ENCODE measurements at places on chromosomes 2 and 18. TPM values are rescaled to one million over a fixed set of nuclear protein-coding genes. Genes with fewer than 3 reads are reported as not detected.

ARHGAP28 gene
- total RNA-seq: not detected

AQP12B gene
- not detected for total RNA-seq

KANSL1L gene
- 4.8 TPM for total RNA-seq

DNA sequence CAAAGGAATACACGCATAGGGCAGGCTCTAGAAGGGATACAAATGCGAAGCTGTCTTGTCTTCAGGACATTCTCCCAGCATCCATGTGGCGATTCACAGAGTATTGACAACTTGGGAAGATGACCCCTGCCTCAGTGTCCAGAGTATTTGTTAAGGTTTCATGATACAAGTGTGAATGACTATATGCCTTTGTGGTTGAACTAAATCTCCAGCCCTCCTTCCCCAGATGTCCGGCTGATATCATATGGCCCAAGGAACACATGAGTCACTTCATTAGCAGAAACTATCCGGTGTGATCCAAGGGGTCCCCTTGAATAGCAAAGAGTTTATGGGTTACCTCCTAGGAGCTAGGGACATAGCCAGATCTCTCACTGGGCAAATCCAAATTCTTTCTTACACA is 151.0 kb downstream of the INSIG2 start:
- no peak for DNase-seq

- no peak for DNase-seq
These were observed 499.9 kb downstream of the SLC4A3 start for GRCh38 chr2:220127311-220127710.

- DNase-seq: no peak
These were observed 340.6 kb downstream of the NYAP2 start for GRCh38 chr2:225740086-225740485.

GRCh38 chr2:205053827-205054410 is 508.6 kb downstream of the PARD3B start:
- DNase-seq: no peak

- no peak for DNase-seq
These were observed 74.6 kb downstream of the AFF3 start for GRCh38 chr2:100067784-100068183.

DNA sequence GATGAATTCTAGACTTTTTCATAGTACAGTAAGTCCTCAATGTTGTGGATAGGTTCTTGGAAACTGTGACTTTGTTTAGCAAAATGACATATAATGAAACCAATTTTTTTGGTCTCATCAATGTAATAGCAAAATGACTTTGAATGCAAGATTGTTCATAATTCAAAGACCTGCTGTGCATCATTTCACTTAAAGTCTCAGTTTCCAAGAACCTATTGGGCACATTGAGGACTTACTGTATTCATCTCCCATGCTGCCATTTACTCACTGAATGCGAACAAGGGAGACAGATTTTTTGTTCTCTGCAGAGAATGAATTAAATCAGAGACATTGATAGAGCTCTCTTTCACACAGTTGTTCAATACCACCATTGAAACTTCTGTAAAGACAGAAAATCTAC is 153.6 kb downstream of the TRABD2A start:
- DNase-seq: no peak

GRCh38 chr2:196516564-196516963 is 123.0 kb upstream of the CCDC150 start:
- DNase-seq: no peak

- no peak for DNase-seq
These were observed 10.5 kb downstream of the TM4SF20 start for GRCh38 chr2:227368574-227368973.
